ENCODE measurements at places on chromosomes 12 and 14.

GRCh38 chr12:95995238-95996031 lies 709 bp downstream of the HAL start:
- no peak for DNase-seq

DNA sequence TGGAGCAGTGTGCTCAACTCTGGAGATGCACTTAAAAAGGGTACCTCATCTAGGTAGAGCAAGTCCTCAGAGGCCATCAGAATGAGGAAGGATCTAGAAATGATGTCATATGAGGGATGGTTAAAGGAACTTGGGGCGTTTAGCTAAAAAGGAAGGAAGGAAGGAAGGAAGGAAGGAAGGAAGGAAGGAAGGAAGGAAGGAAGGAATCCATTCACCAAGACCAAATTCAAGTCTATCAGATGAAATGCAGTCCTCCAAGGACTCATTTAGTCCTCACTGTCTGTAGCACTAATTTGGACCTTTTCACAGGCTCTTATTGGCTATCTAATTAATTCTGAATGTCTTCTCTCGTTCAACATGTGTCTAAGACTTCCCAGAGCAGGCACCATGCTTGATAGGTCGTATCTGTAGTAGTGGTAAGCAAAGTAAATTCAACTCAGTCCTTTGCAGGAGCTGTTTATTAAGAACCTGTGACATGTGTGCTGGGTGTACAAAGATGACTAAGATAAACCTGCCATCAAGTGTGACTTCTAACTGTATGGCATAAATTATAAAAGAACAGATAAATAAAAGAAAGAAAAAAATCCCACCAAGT lies 63.5 kb downstream of the LLPH start:
- DNase-seq = no peak

DNA sequence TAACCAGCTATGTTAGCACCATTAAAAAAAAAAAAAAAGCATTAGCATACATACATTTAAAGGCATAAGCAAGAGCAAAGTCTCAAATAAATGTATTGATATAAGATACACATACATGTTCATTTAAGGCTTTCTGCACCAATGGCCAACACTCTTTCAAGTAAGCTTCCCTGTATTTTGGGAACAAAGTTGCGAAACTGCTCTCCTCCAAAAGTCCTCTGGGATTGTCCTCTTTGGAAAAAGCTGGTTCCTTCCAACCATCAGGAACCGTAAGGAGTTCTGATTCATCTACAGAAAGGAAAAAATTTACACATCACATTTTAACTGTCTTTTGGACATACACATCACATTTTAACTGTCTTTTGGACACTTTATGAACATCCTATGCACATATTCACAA lies 3.2 kb downstream of the KRR1 start:
- no peak for DNase-seq

DNA sequence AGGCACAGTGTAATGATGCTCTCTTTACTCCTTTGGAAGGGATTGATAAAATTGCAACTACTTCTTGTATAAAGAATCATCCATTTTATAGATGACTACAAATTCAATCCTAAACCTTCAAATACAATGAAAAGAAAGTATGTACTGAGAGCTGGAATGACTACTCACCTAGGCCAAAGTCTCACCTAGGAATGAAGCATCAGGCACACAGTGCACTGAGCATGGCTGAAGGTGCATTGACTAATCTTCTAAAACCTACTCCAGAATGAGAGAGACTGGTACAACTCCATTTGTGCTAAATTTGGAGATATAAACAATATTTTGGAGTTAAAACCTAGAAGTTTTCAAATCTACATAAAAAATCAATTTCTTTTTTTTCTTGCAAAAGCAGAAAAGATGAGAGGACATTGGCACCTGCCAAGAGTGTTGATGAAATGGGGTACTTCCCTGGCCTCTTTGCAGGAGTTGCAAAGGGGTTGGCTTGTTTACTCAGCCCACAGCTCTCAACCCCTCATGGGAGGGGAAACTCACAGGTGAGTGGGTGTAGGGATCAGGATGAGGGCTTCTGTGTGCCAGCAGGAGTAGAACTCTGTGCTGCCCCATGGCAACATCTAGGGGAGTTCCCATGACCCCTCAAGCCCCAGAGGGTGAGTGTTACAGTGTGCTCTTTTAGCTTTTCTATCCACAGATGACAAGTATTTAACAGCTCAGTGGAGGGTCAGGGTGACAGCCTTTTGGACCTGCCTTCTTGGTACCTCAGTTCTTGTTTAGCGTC lies 31.3 kb downstream of the CLECL1 start:
- DNase-seq = peak; percentile 30

DNA sequence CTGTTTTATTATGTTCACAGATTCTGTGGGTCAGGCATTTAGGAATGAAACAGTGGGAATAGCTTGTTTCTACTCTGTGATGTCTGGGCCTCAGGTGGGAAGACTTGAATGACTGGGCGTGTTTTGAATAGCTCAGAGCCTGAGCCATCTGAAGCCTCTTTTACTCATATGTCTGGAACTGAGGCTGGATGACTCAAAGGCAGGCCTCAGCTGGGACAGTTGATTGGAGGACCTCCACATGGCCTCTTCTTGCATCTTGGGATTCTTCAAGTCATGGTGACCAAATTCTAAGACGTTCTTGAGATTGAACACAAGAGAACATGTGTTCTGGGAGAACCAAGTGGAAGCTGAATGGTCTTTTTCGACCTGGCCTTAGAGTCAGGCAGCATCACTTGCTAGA lies 45.8 kb upstream of the TBX3 start:
- no peak for DNase-seq
